Fibroblast of skin of left quadriceps (primary cell): ENCODE measurements at places on chromosomes 5 and 9.
A peak's percentile ranks its signal among the peaks of the same experiment; 100 is the strongest.

- DNase-seq, result no peak
Observed at GRCh38 chr5:109931049-109931780, 241.5 kb downstream of the MAN2A1 start.

DNA sequence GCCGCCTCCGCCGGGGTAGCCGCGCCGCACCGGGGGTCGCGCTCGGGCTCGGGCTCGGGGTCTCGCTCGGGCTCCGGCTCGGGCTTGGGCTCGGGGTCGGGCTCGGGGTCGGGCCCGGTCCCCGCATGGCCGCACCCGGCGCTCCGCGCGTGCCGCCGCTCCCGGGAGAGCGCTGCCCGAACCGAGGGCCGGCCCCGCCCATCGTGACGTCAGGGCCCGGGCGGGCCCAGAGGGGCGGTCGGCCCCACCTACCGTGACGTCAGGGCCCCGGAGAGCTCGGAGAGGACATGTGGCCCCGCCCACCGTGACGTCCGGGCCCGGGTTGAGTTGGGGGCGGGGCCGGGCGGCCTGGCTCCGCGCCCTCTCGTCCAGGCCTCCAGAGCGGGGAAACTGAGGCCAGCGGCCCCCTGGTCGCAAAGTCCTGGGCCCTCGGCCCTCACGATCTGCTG lies at the start of gene NSMF:
Gene NSMF, minus strand, starts transcription at position 183 of the 449 bp plus-strand sequence. CDS start 232 bp downstream, outside the sequence.
- DNase-seq, result peak; percentile 81

- DNase-seq, result no peak
Observed at GRCh38 chr9:96883922-96884321, 29.6 kb upstream of the ZNF782 start.

DNA sequence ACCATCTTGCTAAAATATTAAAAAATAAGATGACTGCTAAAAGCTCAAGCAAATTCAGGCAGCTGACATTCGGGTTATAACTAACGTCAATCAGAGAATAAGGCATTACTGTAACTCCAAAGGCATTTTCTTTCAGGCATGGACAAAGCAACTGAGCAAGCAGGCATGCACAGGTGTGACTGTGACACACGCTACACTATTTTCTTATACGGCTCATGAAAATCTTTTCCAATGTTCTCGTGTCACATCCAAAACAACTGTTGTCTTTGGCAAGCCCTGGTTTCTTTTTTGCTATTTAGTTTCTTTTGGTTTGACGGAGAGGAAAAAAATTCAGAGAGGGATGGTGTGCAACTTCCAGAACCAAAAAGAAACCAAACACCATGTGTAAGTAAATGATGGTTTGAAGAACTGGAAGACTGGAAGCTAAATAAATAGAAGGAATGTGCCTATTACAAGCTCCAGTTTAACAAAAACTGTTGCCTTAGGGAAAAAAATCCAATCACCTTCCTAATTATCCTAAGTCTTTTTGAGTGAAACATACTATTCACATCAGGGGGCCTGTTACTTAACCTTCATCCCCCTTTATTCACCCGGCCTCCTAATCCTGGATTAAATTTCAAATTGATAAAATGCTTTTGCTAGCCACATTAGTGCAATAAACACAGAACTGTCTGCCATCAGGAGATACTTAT lies 277.6 kb downstream of the PSAT1 start:
- DNase-seq, result no peak

DNA sequence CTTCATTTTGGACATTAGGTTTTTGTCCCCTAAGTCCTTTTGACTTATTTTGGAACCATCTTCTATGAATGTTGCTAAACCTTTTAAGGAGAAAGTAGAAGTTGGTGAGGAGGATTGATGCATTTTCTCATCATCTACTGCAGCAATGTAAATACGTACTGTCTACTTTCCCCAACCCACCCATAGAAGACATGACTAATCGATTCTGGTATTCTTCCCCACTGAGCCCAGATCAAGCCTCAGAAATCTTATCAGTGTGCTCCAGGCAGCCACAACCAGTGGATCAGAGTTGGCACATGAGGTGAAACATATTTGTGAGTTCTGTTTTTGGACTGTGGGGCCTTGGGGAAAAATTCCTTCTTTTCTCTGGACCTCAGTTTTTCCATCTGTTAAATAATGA lies 57.7 kb downstream of the FGF18 start:
- DNase-seq, result no peak

GRCh38 chr9:36188212-36188611 lies 2.5 kb upstream of the CLTA start:
- DNase-seq, result no peak

GRCh38 chr5:171647043-171647903 lies 138.3 kb upstream of the SMIM23 start:
- DNase-seq, result peak; percentile 27

GRCh38 chr5:151862811-151863472 lies 61.7 kb downstream of the GLRA1 start:
- no peak for DNase-seq

DNA sequence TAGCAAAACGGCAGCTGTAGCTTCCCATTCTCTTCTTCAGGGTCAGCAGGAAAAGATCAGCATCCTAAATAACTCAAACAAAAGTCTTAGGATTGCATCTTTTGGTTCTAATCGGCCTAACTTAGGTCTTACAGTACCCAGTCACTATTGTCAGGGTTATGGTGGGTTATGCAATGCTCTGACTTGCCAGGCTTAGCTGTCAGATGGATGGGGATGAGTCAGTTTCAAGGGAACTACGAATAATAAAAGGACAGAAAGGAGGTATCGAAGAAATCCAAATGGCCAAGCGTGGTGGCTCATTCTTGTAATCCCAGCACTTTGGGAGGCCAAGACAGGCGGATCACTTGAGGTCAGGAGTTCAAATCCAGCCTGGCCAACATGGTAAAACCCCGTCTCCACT lies 46.5 kb downstream of the PPP1R2B start:
- DNase-seq, result no peak

DNA sequence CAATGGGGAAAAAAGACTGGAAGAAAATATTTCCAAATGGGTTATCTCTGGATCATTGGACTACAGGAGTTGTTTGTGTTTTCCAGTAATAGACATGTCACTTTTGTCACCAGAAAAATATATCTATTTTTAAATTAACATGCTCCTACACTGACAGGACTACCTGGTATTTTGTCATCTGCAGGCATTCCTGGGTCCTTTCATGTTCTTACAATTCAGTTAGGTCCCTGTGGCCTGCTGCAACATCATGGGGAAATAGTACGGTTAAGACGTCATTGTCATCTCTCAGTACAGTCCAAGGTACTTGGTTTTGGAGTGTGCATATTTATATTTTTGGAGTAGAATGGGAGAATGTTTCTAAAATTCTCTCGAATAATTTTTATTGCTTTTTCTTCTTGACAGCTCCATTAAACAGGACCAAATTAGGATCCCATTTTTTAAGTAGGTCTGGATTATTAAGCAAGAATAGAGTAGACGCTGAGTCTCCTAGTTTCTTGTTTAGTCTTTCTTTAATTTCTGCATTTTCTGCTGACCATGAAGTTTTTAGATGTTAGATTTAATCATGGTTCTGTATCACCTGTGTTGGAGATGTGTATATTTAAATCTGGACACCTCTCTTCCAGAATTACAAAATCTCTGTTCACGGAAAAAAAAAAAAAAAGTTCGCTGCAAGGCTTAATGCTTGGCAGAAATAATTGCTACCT lies 46.9 kb downstream of the SLC22A5 start:
- no peak for DNase-seq

- peak; percentile 90 for DNase-seq
Observed at GRCh38 chr5:156367597-156367996, 40.6 kb downstream of the SGCD start.

- DNase-seq, result no peak
Observed at GRCh38 chr9:30065888-30066287, 2318.6 kb upstream of the ACO1 start.

DNA sequence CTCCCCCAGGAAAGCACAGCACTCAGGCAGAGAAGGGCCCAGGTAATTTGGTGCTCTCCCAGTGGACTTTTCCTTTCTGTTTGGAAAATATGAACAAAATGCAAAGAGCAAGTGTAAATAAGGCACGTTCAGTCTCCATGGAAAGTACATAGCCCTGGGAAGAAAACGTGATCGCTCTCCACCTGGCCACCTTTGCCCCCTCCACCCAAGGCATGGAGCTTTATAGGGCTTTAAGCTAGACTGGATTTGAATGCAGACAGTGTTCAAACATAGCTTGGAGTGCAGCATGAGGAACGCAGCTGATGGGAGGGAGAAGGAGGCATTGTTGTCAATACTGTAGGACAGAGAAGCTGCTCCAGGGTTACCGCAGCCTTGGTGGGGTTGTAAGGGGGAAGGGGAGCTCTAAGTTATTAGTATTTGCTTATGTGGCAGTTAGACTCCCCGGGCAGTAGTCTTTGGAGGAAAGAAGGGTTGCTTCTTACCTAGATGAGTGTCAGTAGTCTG lies 500.2 kb downstream of the SPOCK1 start:
- no peak for DNase-seq

DNA sequence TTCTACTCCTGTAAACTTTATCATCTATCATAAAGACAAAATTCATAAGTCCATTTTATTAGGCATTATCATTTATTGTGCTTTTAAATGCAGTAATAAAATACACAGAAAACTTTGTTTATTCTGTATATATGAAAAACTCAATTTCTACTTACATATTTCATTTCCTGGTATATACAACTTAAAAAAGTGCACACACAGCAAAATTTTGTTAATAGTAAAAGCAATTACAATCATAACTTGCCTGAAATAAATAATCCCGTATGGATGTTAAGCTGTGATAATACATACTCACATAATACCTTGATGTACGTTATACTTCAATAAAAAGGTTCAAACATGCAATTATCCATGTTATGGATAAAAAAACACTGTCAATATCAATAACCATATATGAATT lies 19.2 kb downstream of the ELL2 start:
- no peak for DNase-seq

DNA sequence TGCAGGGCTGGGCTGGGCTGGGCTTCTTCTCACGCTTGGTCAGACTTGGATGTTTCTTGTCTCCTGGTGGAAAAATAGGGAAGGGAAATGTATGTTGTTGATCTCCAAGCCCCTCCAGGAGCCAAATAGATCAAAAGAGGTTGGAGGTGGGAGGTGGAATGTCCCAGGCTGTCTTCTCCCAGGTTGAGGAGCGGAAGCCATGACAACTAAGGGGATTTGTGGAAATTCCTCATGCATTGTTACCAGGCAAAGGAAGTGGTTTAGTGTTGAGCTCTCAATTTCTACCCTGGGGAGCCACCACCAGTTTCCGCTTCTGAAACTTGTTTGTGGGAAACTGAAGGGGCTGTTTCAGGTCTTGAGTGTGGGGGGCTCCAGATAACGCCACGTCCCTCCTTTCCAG lies 79.0 kb downstream of the SPRY4 start:
- DNase-seq, result no peak

DNA sequence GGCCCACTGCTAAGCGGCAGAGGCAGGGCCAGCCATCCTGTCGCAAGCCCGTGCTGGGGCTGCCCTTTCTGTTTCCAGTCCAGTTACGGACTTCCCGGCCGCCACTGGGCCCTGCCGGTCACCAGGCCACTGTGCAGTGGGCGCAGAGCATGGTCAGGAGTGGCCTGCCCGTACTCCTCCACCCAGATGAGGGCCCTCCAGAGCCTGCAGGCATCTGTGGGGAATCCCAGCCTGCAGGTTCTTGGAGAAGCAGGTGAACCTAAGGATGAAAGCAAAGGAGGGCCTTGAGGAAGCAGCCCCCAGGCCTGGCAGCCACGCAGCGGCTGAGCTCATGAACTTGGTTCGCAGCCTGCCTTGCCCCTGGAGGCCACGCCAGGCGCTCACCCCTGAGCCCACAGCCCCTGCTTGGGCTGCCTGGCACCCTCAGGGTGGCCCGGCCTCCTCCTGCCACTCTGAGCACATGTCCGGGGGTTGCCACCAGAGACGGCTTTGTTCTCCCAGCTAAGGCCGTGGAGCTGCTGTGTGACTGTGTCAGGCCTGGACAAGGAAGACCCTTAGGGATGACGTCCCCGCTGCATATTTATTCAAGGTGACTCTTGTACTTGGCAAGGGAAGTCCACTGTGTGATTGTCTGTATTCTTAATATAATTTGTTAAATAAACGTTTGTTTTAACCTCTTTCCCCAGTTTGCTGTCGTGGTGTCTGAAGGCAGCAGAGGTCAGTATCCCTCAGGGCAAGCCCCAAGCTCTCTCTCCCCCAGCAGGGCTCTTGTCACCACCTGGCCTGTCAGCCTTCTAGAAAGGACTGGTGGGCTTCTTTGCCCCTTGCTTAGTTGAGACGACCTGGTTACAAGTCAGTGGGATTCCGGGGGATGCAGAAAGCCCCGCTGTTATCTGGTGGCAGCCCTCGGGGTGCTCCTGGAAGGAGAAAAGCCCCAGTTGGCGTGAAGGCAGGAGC lies 107.1 kb upstream of the LMX1B start:
- DNase-seq, result no peak

DNA sequence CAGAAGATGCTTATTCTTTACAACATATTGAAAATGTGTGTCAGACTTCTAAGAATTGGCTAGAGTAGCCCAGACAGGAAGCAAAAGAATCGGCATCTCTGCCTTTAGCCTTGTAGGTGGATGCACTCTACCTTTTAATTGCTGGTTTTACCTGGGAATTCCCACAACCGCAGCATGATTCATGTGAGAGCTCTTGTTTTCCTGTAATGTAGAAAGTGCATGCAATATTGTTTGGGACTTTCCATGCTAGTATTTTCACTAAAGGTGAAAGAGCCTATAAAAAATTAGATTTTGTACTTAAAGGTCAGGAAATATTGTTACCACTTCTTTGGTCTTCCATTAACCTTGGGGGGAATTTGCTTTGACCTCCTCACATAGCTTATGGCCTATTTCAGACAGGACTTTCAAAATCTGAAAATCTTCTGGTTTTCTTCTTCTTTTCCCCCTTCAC lies 89.8 kb downstream of the NTRK2 start:
- DNase-seq, result no peak

GRCh38 chr5:73823508-73823925 lies 197.5 kb downstream of the ARHGEF28 start:
- DNase-seq, result no peak

DNA sequence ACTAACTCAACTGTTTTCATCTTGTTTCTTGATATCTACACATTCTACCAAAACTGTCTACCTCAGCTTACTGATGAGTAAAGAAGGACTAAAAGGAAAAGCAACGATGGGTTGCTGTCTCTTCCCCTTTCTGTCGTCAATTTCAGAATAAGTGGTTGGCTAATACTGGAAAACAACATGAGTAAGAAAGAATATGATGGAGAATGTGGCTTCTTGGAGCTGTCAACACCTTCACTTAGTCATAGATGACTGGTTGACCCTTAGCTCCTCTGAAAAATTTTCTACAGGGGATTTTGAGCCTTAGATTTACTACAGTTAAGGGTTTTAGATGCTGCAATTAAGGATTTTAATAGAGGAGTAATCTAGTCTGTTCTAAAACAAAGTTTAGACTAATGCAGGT lies 797.9 kb downstream of the TLE4 start:
- DNase-seq, result peak; percentile 10

DNA sequence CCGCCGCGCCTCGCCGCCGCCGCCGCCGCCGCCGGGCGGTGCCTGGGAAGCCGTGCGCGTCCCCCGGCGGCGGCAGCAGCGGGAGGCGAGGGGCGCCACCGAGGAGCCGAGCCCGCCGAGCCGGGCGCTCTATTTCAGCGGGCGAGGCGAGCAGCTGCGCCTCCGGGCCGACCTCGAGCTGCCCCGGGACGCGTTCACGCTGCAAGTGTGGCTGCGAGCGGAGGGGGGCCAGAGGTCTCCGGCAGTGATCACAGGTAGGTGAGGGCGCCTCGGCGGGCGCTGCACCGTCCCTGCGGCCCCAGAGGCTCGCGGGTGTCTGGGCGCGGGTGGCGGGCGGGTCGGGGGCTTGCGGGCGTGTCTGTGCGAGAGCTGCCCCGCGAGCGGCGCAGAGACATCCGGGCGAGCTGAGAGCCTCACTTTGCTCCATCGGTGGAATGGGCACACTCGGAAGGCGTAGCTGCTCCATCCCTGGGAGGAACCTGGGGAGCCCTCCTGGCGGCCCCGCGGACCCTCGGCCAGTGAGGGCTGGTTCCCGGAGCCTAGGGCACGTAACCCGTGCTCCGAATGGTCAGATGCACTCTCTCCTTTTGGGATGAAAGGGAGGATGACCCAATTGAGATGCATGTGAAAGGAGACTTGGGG lies 864 bp downstream of the PAPPA start:
- DNase-seq, result no peak
